Activated CD4-positive, alpha-beta T cell treated with anti-CD3 and anti-CD28 coated beads for 1 hour (primary cell): ENCODE measurements at places on chromosomes 16 and 17.

DNA sequence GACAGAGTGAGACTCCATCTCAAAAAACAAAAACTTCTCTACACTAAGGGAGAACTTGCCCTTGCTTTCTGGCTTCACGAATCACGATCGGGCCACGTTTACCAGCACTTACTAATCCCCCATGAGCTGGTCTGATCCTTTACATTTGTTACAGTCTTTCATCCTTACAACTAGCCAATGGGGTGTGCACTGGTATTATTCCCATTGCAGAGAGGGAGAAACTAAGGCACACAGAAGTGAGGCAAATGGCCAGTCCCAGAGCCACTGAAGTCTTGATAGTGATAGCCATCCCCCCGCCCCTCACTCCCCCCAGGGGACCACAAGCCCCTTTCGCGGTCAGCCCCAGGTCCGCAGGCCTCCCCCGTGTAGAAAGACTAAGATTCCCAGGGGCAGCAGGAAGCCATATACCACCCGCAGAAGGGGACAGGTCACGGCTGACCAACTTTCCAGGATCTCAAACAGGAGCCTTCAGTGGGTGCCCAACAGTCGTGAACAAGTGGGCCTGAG, 868 bp downstream of the NATD1 start:
- DNase-seq, result no peak

DNA sequence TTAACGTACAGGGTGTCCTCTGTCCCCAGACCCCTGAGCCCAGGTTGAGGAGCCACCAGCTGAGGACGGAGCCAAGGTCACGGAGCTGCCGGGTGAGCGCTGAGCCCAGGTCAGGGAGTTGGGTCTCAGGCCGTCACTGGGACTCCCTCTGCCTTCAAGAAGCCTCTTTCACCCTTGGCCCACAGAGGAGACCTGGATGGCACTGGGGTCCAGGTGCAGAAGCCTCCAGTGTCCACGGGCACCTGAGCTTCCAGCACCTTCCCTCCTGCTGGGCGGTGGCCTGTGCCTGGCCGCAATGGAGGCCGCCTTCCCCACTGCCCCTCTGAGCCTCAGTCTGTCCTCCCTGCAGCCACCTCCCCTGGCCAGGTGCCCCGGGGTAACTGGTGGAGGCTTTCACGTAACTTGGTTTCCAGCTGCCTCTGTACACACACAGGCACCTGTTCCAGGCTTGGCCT, 31.6 kb upstream of the CDH15 start:
- no peak for DNase-seq

DNA sequence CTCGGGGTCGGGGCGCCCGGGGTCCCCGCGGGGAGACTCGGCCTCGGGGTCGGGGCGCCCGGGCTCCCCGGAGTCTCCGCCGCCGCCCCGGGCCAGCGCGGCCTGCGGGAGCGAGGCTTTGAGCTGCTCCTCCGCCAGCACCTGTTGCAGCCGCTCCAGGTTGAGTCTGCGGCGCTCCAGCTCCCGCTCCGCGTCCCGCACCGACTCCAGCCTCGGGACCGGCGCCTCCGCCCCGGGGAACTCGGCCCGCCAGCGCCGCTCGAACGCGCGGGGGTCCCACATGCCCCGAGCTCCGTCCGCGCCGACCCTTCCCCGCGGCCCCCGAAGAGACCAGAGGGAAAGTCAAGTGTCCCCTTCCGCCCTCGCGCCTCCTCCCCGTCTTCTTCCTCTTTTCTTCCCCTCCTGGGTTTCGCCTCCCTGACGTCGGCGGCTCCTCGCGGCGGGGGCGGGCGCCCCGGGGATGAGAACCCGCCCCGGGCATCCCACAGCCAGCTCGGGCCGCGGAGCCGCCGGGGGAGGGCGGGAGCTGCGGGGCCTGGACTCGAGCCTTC, 40.8 kb upstream of the BHLHA9 start:
- DNase-seq, result no peak

DNA sequence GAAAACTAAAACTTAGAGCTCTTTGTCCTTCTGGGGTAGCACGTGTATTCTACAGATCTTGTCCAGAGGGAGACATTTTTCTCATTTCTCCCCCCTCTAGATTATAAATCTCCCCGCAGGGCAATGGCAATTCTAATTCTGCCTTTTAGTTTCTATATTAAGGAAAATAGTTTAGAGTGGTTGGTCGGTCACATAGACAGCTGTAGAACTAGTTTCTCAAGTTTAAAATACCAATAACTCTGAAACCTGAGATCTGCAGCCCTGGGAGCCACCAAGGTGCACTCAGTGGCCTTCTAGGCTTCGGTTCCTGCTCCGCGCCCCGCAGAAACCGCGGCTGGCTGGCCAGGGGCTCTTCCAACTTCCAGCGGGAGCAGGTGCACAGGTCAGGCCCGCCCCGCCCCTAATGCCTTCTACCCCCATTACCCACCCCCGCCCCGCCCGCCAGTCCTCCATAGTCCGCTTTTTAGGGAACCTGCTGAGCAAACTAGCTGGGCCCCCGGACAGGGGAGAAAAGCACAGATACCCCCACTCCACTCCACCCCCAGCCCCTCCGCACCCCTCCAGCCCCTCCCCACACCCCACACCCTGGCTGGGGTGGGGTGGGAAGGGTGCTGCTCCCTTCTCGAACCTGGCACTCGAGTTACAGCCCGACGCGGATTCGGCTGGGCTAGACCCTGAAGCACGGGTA, 431 bp downstream of the SLFN11 start:
- no peak for DNase-seq

- no peak for DNase-seq
Observed at GRCh38 chr16:19274165-19274797, 11.2 kb upstream of the CLEC19A start.

GRCh38 chr17:40864661-40865390, 2.2 kb downstream of the KRT12 start:
- no peak for DNase-seq

GRCh38 chr16:1150511-1150982, 2.4 kb upstream of the CACNA1H start:
- DNase-seq, result no peak

- DNase-seq, result no peak
Observed at GRCh38 chr17:55564081-55564480, 52.8 kb upstream of the SMIM36 start.

- no peak for DNase-seq
Observed at GRCh38 chr17:76511668-76512365, 10.6 kb upstream of the RHBDF2 start.

DNA sequence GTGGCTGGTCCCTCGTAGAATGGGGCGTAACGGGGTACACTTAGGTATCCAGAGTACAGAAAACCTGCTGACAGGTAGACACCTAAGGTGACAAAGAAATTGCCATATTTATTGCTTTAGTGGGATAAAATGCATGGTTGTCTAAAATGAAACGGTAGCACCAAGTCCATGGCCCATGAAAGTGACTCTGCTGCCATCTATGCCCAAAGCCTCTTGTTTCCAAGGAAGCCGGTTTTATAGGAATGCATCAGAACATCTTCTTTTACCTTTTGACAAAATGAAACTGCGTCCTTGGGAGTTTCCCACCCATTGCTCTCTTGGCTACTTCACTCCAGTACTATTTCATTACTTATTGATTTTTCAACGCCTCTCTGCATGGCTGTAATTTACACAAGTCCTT, 151.3 kb upstream of the ZFHX3 start:
- DNase-seq, result no peak

GRCh38 chr16:63720848-63721247, 1401.0 kb downstream of the CDH11 start:
- DNase-seq, result no peak

DNA sequence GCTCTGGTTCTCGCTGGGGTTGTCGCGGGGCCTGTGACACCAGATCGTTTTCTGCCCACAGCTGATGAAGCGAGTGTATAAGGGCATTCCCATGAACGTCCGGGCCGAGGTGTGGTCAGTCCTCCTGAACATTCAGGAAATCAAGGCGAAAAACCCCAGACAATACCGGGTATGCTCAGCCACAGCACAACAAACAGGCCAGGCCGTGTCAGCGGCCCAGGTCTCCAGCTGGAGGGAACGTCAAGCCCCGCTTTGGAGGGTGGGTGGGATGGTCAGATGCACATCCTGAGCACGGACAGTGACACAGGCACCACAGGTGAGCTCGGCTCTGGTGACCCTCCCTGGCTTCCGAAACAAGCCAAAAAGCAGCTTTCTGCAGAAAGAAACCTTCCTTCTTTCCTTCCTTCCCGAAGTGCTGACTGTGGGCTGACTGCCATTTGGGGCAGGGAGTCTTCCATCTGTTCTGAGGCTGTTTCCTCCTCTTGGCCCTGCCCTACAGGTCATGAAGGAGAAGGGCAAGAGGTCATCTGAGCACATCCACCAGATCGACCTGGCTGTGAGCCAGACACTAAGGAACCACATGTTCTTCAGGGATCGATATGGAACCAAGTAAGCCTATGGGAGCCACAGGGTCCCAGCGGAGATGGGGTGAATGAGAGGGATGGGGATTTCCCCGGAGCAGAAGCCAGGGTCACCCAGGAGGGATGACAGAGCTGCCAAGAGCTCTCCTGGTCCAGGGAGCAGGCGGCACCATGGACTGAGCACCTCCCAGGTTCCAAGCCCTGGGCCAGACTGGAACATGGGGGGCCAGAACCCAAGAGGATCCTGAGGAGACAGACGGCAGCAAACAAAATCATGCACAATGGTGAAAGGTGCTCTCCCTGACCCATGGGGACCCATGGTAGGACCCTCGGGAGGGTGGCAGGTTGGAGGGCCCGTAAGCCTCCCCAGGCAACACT, 79.4 kb downstream of the GOSR1 start:
- DNase-seq, result no peak

GRCh38 chr16:30060836-30061554, 4.6 kb upstream of the ALDOA start:
- no peak for DNase-seq

GRCh38 chr16:86529160-86529559, 18.8 kb downstream of the FOXF1 start:
- DNase-seq, result no peak

GRCh38 chr16:5615868-5616642, 518.5 kb upstream of the EEF2KMT start:
- peak; percentile 8 for DNase-seq

GRCh38 chr16:3822366-3823045, 58.0 kb downstream of the CREBBP start:
- no peak for DNase-seq

DNA sequence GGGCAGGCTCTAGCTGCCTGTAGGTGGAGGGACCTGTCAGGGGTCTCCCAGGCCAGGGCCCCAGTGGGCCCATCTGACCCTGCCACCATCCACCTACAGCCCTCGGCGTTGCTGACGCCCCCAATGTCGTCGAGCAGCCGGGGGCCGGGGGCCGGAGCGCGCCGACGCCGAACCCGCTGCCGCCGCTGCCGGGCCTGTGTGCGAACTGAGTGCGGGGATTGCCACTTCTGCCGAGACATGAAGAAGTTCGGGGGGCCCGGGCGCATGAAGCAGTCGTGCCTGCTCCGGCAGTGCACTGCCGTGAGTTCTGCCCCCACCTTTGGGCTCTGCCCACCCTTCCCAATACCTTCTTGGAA, 2.2 kb downstream of the FBXL19 start:
- no peak for DNase-seq

DNA sequence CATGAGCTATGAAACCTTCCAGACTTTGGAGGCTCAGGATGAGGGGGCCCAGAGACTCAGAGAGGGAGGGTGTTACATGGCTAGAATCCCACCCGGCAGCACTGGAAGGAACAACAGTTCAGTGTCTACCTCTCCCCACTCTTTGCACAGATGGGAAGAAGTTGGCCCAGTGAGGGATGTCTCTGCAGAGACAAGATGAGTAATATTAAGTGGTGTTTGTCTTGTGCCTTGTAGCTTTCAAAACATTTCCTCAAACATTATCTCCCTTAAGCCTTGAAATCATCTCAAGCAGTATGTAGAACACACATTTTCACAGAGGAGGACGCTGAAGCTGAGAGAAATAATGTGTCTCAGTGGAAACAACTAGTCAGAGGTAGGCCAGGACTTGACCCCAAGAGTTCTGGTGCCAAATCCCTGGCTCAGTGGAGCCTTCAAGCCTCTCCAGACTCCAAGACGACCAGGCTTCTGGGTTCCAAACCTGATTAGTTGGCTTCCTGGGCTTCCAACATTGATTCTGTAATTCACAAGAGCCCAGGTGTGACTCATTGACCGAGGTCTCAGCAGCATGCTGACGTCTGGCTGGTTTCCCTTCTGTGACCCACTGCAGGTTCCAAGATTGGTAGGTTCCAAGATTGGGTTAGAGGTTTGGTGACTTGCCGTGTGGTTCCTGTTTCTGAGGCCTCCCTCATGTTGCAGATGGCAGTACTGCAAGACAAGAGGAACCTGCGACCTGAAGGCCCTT, 7.4 kb downstream of the RNF112 start:
- no peak for DNase-seq

DNA sequence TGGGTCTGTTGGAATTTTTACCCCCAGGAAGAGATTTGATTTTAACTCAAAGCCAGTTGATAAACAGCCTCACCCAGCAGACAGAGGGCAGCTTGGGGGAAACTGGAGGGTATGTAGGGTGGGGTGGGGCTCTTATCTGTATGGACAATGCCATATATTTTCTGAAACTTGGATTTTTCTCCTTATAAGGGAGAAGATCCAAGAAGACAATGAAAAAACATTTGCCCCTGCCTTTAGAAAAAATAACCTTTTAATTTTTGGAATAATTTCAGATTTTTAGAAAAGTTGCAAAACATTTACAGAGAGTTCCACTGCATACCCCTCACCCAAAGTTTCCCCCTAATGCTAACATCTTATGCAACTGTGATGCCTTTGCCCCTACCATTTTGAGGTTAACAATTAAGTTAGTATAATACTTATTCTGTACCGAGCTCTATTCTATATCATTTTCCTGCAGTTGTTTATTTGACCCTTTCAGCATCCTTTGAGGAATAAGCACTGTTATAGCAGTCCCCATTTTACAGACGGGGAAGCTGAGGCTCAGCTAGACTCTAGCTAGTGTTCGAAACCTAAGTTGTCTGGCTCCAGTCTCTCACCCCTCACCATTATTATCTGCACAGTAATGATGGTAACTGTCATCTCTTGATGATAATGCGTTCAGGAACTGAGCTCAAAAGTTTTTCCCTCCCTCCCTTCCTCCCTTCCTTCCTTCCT, 66.4 kb downstream of the PRKCB start:
- no peak for DNase-seq

GRCh38 chr17:35568561-35568960, 7.9 kb upstream of the SLFN14 start:
- DNase-seq, result no peak

- DNase-seq, result no peak
Observed at GRCh38 chr16:3474136-3474779, 21.0 kb downstream of the C16orf90 start.

- no peak for DNase-seq
Observed at GRCh38 chr17:1736348-1737281, 6.1 kb upstream of the SERPINF2 start.

- no peak for DNase-seq
Observed at GRCh38 chr16:64276646-64277045, 845.2 kb downstream of the CDH11 start.

- no peak for DNase-seq
Observed at GRCh38 chr17:30235386-30236296, at the start of gene SLC6A4. Gene SLC6A4, minus strand, starts transcription at chr17:30235697. Its CDS starts 13,739 bp downstream, at chr17:30221958.

- no peak for DNase-seq
Observed at GRCh38 chr17:31699281-31699680, 159.8 kb downstream of the COPRS start.

GRCh38 chr16:69141936-69142335, 9.5 kb downstream of the UTP4 start:
- DNase-seq, result no peak
